ENCODE measurements at places on chromosomes 2 and 18.

DNA sequence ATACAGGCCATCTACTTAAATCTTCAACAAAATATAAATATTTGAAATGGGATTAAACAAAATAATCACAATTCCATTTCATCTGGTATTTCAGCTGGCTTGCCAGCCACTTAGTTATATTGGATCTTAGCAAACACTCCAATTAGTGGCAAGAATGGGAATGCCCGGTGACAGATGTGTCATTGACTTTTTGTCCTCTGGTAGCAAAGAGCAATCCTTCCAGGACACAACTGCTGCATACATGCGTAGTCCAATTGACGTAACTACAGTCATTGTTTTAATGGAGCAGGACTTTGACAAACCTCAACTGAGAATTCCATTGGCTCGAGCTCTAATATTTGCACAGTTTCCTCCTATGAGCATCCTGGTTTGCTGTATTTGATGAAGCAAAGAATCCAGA lies 69.9 kb downstream of the RNF152 start:
- no peak overlapping the region for H3K27ac ChIP-seq
- no peaks in the 10 kb centered on the region for H3K4me1 ChIP-seq
- H3K27me3 ChIP-seq = no peaks in the 10 kb centered on the region
- H3K4me3 ChIP-seq = no peak overlapping the region
- no peaks in the 10 kb centered on the region for H3K36me3 ChIP-seq

DNA sequence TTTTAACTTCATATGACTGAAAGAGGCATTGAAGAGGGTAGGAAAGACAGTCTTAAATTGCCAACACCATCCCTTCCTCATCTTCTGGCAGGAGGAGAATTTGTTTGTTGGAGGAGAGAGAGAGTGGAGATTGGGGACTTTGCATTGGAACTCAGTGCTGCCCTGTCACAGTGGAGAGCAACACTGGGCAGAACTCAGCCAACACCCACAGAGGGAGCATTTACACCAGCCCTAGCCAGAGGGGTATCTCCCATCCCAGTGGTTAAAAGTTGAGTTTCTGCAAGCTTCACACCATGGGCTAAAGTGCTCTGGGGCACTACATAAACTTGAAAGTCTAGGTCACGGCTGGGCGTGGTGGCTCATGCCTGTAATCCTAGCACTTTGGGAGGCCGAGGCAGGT lies 174.1 kb downstream of the ANKRD30B start:
- no peaks in the 10 kb centered on the region for H3K27me3 ChIP-seq
- H3K4me1 ChIP-seq = no peaks in the 10 kb centered on the region
- no peak overlapping the region for H3K27ac ChIP-seq
- no peak overlapping the region for H3K4me3 ChIP-seq

GRCh38 chr2:67219651-67220050 lies 177.5 kb upstream of the ETAA1 start:
- no peaks in the 10 kb centered on the region for H3K27me3 ChIP-seq
- DNase-seq = no peak

GRCh38 chr2:218827701-218828476 lies 3.7 kb downstream of the PRKAG3 start:
- no peak for DNase-seq
- H3K36me3 ChIP-seq = no peaks in the 10 kb centered on the region
- H3K27ac ChIP-seq = no peak overlapping the region
- H3K4me3 ChIP-seq = no peak overlapping the region
- H3K4me1 ChIP-seq = no peaks in the 10 kb centered on the region

- H3K4me1 ChIP-seq = no peaks in the 10 kb centered on the region
- no peak for DNase-seq
- no peak overlapping the region for H3K4me3 ChIP-seq
- no peaks in the 10 kb centered on the region for H3K27me3 ChIP-seq
- no peak overlapping the region for H3K27ac ChIP-seq
- no peaks in the 10 kb centered on the region for H3K36me3 ChIP-seq
Observed at GRCh38 chr18:26556573-26556972, 8.2 kb upstream of the KCTD1 start.

Data from pancreas (tissue), 10 donors.